NCI-H345 (cell line): ENCODE measurements at places on chromosomes 16 and 17.

- peak; percentile 13 for DNase-seq
Observed at GRCh38 chr16:27189335-27189972, 13.9 kb upstream of the KDM8 start.

GRCh38 chr16:2235234-2235651, 1.0 kb upstream of the DNASE1L2 start:
- DNase-seq: no peak

GRCh38 chr17:39765175-39765574, 27.4 kb downstream of the GRB7 start:
- no peak for DNase-seq

DNA sequence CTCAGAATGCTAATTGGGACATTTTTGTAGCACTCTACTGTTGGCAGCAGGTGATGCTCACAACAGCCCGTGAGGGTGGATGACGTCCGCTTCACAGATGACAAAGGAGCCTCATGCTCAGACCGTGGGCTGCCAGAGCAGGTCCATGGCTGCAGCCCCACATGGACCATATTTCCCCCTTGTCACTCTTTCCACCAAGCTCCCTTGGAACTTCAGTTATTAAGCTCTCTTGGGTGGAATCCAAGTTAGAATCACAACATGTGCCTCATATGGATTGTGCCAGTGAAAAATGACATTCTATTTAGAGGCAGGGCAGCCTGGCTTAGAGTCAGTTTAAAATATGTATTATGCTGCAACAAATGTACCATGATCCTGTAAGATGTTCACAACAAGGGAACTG, 33.2 kb upstream of the STH start:
- no peak for DNase-seq

- DNase-seq: no peak
Observed at GRCh38 chr17:69060822-69061221, at the start of gene ABCA9. Gene ABCA9, minus strand, starts transcription at chr17:69060927. Its CDS starts 9,801 bp downstream, at chr17:69051126.

DNA sequence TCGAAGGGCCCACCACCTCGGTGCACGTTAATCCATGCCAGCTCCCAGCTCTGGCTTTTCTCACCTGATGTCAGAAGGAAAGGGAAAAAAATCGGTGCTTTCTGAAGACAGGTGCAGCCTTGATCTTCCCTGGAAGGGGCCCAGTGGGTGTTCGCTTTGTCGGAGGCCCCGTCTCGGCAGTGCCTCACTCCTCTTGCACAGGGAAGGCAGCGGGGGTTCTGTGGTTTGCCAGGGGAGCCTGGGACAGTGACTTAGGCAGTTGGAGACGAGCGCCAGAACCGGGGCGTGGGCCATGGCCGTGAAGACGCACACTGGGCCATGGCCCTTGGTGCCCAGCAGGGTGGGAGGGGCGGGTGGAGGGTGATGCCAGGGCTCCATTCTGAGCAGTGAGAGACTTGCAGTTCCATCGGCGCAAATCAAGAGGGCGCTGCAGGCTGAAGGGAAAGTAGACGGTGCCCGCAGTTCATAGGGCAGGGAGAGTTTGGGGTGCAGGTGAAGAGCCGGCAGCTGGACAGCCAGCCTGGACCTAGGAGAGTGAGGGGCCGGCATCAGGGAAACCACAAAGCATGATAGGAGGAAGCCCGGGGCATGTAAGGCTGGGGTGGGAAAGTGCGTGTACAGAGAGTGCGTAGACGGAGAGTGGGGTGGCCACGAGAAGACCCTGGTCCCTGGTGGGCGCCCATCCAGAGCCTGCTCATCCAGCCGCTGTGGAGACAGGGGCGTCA, 101.3 kb upstream of the CHMP6 start:
- no peak for DNase-seq

DNA sequence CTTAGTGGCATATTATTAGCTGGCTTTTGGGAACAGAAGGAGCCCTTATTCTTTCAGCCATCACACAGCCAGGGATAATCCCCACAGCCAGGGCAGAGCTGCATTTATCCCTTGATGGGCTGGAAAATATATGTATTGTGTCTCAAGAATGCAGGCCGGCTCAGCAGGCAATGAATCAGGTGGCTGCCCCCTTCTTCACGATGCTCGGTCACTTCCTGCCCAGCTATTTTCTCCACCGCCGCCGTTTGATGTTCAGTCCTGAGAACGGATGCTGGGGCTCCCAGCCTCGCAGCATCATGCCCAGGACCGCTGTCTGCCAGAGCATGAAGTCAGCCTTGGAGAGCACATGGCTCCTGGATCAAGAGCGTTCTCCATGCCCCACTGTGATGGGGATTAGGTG, 4.3 kb upstream of the MYH3 start:
- DNase-seq: no peak

DNA sequence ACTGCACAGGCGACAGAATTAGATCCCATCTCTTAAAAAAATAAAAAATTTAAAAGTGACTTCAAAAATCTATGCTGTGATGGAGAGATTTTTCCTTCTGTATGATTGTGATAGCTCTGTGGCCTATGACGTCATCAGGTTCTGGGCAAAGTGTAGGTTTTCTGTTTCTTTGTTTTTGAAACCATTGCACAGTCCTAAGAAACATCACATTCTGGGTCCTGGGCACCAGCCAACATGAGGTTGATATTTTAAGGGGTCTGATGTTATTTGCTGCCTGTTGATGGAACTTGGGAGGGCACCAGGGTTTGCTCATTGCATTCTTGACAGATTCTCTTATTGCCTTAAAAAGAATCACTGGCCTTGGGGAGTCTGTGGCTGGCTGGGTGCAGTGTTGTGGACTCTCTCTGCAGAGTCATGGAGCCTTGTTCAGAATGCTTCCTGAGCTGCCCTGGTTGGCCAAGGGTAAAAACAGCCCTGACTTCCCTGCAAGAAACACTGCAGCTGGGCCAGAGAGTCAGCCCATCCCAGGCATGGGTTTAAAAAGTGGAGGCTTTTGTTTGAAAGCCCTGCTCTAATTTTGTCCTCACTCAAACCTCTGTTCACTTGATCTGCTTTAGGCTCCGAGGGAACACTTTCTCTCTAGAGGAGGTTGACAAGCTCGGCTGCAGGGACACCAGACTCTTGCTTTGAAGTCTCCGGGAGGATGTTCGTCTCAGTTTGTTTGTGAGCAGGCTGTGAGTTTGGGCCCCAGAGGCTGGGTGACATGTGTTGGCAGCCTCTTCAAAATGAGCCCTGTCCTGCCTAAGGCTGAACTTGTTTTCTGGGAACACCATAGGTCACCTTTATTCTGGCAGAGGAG, 10.5 kb upstream of the CYLD start:
- no peak for DNase-seq

DNA sequence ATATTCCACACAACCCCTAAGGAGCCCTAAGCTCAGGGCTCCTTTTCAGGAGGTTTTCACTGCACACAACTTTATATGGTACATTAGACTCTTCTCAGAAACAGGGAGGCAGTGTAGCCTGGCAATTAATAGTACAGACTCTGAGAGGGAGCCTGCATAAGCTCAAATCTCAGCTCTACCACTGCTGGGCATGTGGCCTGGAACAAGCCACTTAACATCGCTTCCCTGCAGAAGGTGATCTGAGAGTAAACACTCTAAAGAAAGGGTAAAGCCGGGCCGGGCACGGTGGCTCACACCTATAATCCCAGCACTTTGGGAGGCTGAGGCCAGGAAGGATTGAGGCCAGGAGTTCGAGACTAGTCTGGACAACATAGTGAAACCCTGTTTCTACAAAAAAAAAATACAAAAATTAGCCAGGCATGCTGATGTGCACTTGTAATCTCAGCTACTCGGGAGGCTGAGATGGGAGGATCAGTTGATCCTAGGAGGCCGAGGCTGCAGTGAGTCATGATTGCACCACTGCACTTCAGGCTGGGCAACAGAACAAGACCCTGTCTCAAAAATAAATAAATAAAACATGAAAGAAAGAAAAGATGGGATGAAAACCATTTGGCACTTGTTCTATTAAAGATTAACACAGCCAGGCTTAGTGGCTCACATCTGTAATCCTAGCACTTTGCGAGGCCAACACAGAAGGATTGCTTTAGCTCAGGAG, 70.7 kb upstream of the DNAJA2 start:
- DNase-seq: no peak

GRCh38 chr16:12975766-12976165, 74.4 kb downstream of the SHISA9 start:
- no peak for DNase-seq

DNA sequence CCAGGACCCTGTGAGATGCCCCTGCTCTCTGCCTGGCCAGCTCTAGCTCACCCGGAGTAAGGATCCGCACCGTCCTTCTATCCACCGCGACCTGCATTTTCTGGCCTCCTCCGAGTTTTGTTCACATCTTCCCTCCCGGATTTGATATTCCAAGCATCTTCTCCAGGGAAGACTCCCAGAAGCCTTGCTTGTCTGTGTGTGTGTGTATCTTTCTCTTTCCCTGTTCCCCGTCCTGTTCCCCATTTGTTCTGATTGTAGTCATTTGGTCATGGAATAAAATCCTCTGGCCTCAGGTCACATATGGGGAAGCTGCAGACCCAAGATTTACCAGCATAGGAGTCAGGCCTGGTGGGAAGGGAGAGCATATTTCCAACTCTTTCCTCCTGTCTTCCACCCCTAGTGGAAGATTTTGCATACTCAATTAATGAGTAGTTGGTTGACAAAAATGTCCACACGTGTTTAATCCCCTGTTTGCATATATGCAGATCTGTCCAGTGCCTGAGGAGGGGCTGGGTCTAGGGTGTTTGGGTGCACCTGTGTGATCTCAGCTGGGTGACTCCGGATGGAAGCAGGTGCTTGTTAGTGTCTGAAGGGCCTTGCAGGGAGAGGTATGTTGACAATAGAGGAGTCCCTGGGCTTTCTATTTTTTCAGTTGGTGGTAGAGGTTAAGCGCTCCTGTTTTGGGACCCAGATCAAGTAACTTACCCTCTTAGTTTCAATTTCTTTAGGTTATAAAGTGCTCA, 1.9 kb downstream of the PRAC1 start:
- DNase-seq: peak; percentile 22

- no peak for DNase-seq
Observed at GRCh38 chr16:66443269-66443652, 16.2 kb downstream of the BEAN1 start.

- DNase-seq: peak; percentile 9
Observed at GRCh38 chr17:49101054-49101534, 31.5 kb upstream of the B4GALNT2 start.

DNA sequence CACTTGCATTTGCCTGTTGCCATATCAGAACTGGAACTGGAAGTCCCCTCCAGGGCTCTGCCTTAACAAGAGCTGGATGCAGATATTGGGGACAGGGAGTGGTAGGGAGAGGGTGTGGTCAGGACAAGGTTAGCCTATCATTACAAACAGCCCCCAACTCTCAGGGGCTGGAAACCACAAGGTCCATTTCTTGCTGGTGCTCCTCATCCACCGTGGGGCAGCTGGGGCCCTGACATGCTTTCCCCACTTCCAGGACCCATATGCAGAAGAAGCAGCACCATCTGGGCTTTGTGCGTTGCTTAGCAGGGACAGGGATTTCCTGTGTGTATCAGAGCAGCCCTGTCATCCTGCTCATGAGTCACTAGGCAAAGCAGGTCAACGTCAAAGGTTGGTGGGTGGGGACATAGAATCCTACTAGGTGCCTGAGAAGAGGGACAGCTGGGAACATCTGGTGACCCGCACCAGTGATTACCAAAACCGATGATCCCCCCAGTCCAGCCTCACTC, 26.9 kb downstream of the RGS9 start:
- no peak for DNase-seq

GRCh38 chr17:2335726-2336214, 487 bp downstream of the TSR1 start:
- no peak for DNase-seq
